ENCODE measurements at places on chromosomes 3 and 15.

- DNase-seq, result peak; percentile 29
Observed at GRCh38 chr3:63914312-63914711, 2.1 kb upstream of the SCAANT1 start.

GRCh38 chr15:39588531-39589192, 7.8 kb downstream of the THBS1 start:
- DNase-seq, result no peak

DNA sequence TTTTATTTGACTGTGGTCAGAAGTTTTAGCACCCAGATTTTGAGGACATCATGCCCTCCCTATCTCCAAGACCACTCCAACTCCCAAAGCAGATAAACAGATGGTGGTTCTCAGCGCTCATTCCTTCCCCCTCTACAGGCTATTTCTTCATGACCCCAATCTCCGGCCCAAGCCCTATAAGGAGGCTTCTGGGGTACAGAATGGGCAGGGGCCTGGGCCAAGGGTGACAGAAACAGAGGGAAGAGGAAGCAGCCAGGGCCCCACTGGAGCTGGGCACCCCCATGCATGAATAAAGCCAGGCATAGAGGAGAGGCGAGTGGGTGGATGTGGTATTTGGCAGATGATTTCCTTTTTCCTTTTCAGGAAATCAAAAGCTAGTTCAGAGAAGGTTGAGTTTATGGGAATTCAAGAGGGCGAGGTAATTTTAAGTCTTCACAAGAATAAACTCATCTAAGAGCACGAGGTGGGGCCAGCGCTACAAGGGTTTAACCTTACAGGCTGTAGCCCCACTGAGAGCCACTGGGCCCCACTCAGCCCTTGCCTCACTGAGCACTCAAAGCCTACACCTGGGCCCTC, 104.8 kb upstream of the HERC1 start:
- no peak for DNase-seq

GRCh38 chr3:98695796-98696195, 67.3 kb upstream of the ST3GAL6 start:
- DNase-seq, result no peak

- DNase-seq, result peak; percentile 81
Observed at GRCh38 chr3:198080521-198081384, 120.7 kb downstream of the LMLN start.

GRCh38 chr3:150268426-150269391, 139.4 kb upstream of the TSC22D2 start:
- no peak for DNase-seq

GRCh38 chr3:131110087-131110486, 83.4 kb downstream of the NEK11 start:
- no peak for DNase-seq

DNA sequence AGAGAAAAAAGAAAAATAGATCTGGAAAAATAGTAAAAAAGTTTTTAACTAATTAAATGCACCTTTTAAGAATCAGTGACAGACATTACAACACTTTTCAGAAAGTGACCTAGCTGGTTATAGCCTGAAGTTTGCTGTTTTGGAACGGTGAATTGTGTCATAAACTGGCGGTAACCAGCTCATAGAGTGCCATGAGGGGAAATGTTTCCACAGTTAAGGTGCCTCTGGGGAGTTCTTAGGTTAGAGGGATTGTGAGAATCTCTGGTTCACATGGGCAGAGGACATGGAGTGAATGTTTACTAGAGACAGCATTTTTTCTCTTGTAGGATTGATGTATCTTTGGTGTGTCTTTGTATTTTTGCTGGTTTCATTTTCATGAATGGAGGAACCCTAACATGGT, 2.8 kb downstream of the TBC1D23 start:
- DNase-seq, result no peak

DNA sequence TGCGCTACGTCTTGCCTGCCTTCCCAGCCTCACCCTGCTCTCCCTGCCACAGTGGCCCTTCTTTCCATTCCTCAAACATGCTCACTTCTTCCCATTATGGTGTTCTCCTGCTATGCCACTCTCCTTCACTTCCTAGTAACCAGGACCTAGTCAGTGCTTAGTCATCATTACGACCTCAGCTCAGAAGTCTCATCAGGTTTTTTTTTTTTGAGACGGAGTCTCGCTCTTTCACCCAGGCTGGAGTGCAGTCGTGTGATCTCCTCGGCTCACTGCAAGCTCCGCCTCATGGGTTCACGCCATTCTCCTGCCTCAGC, 149.5 kb downstream of the GREM1 start:
- peak; percentile 72 for DNase-seq

DNA sequence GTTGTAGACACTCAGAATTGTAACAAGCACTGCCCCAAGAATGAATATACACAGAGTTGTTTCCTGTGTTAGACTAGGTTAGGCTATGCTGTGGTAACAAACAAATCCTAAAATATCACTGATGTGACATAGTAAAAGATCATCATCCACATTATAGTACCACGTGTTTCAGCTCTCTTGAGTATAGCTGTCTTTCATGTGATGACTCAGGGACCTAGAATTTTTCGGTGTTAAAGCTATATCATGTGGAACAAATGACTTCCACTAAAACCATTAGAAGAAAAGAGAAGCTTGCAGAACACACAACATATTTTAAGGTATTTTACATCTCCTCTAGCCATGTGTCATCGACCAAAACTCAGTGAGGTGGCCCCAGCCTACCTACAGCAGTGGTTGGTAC, 307.9 kb upstream of the RBMS3 start:
- no peak for DNase-seq

DNA sequence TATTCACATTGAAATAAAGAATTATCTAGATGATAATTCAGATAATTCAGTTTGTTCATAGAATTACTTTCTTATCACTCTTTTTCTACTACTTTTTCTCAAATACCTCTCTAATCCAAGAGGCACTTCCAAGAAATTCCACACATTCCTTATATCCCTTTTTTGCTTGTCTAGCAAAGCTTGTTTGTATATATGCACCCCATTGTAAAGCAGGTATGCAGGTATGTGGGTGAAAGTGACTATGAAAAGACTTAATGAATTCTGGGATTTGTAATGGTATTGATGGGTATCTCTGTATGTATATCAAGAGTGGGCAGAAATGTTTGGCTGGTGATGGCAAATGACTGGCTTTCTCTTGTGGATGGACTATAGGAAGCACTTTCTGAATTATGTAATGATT, 94.1 kb upstream of the FGF7 start:
- DNase-seq, result no peak

GRCh38 chr3:156561533-156561932, 6.6 kb upstream of the SSR3 start:
- DNase-seq, result no peak

DNA sequence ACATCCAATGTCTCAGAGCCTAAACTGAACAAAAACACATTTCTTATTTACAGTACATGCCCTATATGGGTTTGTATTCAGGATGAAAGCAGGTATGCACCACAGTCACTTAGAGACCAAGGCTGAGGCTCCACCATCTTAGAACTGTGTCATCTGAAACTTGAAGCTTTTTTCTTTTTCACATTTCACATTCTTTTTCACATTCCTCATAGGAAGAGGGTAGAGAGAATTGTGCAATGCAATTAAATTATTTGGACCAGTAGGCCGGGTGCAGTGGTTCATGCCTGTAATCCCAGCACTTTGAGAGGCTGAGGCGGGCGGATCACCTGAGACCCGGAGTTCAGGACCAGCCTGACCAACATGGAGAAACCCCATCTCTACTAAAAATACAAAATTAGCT, 591.0 kb downstream of the MECOM start:
- no peak for DNase-seq

All from MV-4-11 (cell line).